ENCODE measurements at places on chromosomes 2 and 18.

DNA sequence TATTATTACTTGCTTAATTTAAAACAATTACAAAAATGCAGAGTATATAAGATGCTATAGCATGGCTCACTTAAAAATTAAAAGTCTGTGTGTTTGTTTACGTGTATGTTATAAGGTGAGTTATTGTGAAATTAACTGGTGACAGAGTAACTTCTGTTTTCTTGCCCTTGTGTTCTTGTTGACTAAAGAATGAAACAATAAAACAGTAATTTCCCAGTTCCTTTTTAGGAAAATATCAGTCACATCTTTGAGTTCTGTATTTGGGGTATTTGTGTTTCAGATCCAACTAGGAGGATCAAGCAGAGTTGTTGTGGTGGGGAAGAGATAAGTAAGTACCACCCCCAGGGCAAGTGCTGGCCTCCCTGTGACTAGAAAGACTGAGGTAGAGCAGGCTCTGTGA is 143.6 kb downstream of the CCDC148 start:
- no peak for DNase-seq

- DNase-seq = no peak
Measured at GRCh38 chr2:160207804-160208654, 8.0 kb upstream of the ITGB6 start.

DNA sequence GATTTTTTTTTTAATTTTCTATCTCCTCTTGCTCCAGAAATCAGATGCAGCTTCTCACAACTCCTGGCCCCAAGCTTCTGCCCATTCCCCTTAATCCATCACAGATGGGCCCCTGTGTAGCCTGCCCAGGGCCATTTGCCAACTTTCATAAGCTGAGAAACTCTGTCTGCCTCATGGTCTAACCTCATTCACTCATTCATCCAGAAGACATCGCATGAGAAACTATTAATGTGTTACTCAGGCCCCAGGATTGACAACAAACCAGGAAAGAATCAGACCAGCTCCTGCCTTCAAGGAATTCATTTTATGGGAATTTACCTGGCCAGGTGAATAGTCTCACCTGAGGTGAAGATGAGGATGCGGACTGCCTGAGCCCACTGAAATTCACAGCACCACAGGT is 35.0 kb downstream of the SLC14A2 start:
- DNase-seq = no peak

DNA sequence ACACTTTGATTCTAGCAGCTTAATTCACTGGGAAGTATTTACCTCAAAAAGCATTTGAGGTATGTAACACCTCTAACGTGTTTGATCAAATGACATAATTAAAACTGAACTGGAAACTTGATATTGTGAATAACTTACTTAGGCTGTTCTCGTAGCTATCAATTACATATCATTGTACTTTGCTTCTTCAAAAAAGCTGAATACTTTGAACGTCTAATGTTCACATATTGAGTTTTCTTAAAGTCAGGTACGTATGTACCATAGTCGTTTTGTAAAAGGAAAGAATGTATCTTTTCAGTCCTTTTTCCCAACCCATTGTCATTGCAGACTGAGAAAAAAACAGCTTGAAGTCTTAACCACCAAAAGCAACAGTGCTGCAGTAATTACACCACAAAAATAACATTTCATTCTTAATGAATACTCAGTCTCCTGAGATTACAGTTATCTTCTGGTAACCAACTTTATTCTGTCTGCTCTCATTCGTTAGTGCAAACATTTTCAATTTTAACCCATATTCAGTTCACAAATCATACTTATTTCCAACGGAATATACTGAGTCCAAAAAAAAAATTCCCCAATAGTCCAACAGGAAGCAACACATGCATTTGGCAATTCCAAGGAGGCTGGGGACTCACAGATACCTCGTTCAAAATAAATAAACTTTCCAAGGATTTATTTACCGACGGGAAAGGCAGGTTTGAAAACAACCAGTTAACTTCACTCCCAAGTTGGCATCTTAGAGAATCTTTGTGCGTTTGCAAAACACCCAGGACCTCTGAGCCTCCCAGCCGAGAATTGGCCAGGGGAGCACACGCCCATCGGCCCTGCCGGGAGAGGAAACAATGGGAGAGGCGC is 1.1 kb downstream of the CHN1 start:
- peak; percentile 40 for DNase-seq

GRCh38 chr2:126431136-126431535 is 224.8 kb upstream of the GYPC start:
- no peak for DNase-seq

DNA sequence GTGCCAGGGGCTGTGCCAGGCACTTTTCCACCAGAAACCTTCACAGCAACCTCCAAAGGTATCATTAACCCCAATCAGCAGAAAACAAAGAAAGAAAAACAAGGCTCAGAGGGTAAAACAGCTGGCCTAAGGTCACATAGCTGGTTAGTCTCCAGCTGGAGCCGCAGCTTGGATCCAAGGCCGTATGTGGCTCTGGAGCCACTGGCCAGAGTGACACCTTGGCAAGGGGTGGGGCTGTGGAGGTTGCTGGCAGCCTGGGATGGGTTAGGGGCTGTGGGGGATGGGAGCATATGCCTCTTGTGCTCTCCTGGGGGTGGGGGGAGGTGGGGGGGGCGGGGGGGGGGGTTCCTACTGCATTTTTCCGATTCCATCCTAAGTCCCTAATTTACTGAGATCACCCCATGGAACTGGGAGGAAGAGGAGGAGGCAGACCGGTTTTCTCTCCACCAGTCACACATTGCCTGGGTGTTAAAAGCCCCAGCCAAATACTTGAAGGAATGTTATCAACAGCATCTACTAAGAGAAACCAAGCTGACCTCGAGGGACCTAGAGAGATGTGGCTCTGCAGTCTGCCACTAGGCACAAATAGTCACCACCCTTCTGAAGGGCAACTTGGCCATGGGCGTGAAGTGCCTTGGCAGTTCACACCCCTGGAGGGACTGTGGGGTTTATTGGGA is 8.0 kb downstream of the HAAO start:
- no peak for DNase-seq

DNA sequence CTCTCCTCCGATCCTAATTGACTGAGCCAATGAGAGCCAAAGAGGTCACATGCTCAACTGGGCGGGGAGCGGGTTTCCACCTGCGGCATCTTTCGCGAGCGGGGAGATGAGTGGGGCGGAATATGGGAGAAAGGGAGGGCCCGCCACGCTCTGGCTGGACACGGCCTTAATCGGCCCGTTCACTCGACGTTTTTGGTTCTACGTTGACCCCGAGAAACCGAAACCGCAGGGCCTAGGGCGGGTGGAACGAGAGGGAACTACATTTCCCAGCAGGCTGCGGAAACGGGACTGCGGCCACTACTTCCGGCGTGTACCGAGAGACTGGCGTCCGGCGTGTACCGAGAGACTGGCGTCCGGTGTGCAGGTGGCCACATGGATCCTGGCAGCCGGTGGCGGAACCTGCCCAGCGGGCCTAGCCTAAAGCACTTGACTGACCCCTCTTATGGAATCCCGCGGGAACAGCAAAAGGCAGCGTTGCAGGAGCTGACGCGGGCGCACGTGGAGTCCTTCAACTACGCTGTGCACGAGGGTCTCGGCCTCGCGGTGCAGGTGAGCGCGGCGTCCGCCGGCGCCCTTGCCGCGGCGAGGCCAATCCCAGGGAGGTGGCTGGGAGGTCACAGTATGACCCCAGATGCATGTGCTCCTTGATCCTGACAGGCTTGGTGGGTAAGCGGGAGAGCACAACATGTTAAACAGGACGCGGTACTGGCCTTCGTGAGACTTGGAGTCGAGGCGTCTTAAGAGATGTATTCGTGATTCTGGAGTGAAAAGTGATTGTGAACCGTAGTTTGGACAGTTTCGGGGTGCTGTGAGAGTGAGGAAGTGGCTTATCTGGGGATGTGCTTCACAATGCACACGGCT is at the start of gene POLR1B:
Gene POLR1B (plus strand): TSS at position 343 of the 861 bp plus-strand sequence. CDS start 30 bp downstream, at position 373.
- peak; percentile 82 for DNase-seq

GRCh38 chr18:32122039-32122438 is 30.4 kb downstream of the RNF138 start:
- DNase-seq = no peak

All from HEK293T (cell line).